ENCODE measurements at places on chromosomes 3 and 15.

- no peak for DNase-seq
These were observed 502.1 kb upstream of the RASGRP1 start for GRCh38 chr15:39066677-39067076.

DNA sequence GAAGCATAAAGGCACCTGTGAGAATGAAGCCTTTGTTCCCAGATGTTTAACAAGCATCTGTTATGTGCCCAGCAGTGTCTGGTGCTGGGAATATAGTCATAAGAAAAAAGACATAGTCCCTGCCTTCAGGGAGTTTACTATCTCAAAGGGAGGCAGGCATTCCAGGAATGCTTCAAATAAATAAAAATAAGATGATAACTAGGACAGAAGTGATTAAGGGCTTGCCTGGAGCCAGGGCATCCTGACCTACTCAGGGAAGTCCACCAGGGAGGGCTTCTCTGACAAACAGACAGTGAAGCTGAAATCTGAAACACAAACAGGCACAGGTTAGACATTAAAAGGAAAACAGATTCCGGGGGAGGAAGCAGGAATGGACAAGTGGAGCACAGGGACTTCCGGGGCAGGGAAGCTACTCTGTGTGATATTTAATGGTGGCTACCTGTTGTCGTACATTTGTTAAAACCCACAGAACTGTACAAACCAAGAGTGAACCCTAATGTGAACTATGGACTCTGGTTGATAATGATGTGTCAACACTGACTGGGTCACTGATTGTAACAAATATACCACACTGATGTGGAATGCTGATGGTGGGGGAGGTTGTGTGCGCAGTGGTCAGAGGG lies 53.3 kb downstream of the ITGB5 start:
- no peak for DNase-seq

DNA sequence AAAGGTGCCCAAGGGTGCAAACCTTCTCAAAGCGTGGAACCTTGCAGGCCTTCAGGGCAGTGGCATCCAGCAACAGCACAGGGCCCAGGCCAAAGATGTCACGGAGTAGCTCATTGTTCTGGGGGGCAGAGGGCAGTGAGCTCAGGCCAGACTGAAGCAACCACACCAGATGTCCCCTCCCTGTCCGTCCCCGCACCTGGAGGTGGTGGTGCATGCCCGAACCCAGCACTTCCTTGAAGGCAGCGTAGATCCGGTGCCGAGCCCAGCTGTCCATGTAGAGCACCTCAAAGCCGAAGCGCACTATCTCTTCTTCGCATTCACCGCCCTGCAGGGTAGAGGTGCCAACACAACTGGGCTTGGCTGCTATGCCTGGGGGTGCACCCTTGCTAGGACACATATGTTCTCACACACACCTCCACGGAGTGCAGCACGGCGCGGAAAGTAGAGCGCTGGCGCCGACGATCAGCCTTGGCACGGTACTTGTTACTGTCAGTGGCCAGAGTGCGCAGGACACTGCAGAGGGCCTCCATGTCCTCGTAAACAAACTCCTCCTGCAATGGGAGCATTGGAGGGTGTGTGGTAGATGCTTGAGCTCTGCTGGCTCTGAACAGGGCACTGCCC lies 3.7 kb downstream of the IFRD2 start:
- no peak for DNase-seq

DNA sequence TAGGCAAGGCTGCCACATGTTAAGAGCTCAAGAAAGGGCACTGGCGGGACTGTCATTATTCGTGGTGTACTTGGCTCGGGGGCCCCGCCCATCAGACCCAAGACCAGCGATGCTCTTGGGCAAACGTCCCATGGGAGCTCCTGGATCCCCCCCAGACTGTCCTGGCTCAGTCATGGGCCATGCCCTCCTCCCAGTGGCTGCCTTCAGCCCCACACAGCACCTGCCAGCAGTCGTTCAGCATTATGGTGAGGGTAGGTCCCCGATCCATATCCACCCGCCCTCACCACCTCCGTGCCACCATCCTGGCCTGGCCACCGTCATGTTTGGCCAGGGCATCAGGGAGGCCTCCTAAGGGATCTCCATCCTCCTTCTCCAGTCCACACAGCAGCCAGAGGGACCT lies 51.4 kb upstream of the IQSEC1 start:
- DNase-seq, result no peak

DNA sequence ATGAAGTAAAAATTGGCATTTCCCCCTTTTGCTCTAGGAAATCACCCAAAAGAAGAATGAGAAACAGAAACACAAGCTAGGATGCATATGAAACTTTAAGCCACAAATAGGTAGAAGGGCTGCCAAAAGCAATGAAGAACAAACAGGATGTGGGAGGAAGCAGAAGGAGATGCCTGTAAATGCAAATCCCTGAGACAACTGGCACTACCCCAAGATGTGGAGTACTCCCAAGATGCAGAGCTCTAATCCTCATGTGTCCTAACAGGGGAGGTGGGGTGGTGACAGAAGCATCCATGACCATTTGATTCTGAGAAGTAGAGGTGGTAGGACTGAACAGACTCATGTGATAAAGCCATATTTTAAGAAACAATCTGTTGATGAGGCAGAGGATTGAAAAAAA lies 31.9 kb upstream of the ZNF280D start:
- no peak for DNase-seq

GRCh38 chr3:111735243-111735758 lies 123.8 kb upstream of the PHLDB2 start:
- no peak for DNase-seq

GRCh38 chr15:43903864-43904290 lies 77.1 kb downstream of the WDR76 start:
- DNase-seq, result no peak

DNA sequence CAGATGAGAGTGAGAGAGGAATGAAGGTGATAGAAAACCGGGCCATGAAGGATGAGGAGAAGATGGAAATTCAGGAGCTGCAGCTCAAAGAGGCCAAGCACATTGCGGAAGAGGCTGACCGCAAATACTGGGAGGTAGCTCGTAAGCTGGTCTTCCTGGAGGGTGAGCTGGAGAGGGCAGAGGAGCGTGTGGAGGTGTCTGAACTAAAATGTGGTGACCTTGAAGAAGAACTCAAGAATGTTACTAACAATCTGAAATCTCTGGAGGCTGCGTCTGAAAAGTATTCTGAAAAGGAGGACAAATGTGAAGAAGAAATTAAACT lies 88.9 kb downstream of the EOMES start:
- no peak for DNase-seq

DNA sequence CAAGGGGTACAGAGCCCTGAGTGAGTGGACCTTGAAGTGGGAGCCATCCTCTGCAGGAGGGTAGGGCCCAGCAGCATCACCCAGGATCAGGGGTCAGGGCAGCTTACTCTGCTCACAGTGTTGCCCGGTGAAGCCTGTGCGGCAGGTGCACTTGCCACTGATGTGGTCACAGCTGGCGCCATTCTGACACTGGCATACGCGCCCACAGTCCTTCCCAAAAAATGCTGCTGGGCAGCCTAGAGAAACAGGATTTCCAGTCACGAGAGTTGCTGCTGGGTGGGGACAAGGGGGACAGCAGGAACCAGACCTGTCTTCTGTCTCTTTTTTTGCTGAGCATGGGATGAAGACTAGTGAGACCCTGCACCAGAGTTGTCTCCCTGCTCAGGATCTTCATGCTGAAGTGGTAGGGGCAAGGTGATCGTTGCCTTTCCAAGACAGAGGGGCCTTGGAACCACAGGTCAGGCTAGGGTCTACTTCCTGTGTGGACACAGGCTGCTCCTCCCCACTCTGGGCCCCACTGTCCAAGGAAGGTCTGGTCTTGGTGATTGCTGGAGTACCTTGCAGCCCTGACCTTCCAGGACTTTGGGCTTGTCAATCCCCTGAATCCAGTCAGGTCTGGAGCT lies 46.9 kb downstream of the RAB11A start:
- DNase-seq, result no peak

DNA sequence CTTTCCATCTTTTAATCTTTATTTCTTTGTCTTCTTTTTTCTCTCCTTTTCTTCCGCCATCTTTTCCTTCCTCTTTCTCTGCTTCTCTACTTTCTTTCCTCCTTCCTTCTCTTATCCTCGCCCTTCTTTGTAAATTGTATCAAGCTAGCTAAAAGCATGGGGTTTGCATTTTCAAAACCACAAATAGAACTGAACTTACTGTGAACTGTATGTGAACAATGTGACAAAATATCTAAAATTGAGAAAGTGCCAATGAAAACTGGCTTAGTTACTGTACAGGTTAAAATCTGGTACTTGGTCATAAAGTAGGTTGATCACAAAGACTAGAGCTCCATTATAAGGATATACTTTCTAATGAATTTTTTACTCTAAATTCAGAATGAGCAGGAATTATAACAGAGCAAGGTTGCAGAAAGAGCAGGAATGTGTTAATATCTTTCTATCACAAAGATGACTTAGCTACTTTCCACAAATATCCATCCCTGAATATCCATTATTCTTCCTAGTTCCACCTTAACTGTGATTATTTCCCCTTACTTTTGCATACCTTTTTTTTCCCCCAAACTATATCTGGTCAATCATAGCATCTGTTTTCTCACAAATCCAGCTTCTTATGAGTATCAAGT lies 122.4 kb downstream of the LSAMP start:
- DNase-seq, result no peak

DNA sequence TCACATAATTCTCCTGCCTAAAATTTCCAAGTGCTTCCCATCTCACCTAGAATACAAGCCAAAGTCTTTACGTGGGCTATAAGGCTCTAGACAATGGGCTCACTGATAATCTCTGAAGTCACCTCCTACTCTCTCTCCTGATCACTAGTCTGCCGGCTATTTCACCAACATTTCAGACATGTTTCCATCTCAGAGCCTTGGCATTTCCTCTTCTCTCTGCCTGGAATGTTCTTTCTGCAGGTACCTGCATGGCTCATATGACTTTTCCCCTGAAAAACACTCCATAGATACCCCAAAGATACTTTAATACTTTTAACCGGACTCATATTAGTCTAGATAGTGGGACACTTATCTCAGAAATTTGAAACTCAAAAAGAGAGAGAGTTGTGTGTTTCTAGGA lies 32.7 kb downstream of the CD200 start:
- no peak for DNase-seq

DNA sequence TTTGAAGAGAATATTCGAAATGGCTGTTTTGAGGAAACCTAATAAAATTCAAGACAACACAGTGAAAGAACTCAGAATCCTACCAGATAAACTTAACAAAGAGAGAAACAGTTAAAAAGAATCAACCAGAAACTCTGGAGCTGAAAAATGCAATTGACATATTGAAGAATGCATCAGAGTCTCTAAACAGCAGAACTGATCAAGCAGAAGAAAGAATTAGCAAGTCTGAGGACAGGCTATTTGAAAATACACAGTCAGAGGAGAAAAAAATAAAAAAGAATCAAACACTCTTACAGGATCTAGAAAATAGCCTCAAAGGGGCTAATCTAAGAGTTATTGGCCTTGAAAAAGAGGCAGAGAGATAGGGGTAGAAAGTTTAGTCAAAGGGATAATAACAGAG lies 13.5 kb downstream of the C3orf33 start:
- DNase-seq, result no peak

GRCh38 chr15:96657096-96657495 lies 326.6 kb downstream of the NR2F2 start:
- no peak for DNase-seq

DNA sequence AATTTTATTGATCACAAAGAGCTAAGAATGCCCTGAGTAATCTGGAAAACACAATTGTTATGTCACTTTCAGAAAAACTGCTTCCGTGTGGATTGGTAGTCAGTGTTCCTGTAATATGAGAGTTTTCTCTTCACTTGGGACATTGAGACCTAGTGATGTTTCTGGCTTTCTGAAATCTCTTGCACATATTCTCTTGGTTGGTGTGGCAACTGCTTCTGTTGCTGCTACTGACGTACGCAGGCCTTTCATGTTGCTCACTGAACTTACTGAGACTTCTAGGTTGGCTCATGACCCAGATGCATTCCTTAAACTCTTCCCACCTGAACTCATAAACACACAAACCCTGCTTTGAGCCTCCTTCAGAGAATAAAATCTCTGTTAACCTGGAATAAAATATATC lies 175.0 kb upstream of the PFN2 start:
- DNase-seq, result no peak

DNA sequence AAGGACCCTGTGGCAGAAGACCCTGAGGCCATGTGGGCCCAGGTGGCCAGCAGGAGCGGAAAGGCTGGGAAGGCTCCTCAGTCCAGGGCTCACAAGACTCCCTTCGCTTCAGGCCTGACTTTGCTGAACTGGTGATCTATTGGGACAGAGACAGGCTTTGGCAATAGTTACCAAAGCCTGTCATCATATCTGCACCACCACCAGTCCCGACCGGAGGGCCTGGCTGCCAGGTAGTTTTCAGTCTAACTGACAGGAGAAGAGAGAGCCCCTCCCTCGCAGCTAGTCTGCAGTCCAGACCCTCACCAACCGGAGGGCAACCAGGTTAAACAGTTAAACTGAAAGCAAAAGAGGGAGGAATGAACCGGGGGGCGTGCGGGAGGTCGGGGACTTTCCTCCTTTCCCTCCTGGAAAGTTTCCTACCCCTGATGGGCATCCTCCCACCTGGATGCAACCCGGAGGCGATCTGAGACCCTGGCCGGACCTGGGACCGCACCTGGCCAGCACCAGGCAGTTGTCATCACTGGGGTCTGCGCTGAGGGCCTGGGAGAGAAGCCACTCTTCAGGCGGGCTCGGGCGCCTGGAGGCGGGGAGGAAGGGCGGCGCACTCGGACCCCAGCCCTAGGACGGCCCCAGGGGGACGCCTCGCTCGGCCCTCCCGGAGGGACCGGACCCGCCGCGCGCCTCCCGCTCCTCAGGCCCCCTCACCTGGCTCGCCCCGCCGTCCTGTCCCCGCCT lies 435 bp downstream of the RAB27A start:
- no peak for DNase-seq

- DNase-seq, result no peak
These were observed 76.9 kb upstream of the RPL32 start for GRCh38 chr3:12918231-12918630.

DNA sequence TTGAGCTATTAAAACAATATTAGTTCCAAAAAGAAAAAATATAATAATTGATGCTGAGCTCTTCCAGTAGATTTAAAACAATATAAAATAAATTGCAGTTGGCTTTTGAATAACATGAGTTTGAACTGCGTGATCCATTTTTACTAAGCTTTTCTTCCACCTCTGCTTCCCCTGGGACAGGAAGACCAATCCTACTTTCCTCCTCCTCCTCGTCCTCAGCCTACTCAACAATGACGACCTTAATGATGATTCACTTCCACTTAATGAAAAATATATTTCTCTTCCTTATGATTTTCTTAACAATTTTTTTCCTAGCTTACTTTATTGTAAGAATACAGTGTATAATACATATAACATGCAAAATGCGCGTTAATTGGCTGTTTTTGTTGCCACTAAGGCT lies 78.9 kb upstream of the THRB start:
- DNase-seq, result no peak

GRCh38 chr3:123475786-123476185 lies 26.9 kb upstream of the ADCY5 start:
- no peak for DNase-seq

GRCh38 chr3:65020281-65021160 lies 332.7 kb upstream of the ADAMTS9 start:
- DNase-seq, result no peak

DNA sequence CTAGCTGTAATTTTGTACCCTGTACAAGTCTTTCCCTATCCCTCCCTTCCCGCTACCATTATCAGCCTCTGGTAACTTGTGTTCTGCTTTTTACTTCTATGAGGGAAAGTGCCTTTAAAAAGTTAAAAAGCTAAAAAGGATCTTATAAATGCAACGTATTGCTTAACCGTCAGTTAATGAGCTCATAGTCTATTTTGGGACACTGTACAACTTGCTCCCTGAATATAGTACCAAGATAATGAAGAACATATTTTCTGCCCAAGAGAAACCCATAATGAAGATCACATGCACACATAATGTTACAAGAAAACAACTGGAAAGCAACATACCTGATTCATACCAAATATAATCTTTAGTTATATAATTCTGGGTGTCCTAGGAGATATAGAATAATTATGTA lies 22.6 kb downstream of the ZIC1 start:
- no peak for DNase-seq
